ENCODE measurements at places on chromosomes 12 and 14.

DNA sequence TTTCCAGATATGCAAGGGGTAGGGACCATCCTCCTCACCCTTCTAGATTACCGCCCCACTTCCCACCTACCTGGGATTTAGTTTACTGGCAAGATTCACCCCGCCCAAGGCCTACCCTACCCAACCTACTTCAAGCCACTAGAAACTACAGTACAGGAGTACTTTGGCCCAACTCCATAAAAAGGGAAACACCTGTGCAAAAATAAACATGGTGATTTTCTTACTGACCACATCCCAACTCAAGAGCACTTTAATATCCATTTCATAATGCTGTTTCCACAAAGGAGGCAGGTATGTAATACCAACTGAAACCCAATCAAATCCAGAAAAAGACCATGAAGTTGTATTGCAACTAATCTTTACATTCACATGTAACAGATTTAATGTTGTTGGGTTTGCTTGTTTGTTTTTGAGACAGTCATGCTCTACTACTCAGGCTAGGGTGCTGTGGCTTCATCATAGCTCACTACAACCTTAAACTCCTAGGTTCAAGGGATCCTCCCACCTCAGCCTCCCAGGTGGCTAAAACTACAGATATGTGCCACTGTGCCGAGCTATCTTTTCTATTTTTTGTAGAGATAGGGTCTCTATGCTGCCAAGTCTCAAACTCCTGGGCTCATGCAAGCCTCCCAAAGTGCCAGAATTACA is 41.7 kb upstream of the RAP1B start:
- no peak for DNase-seq
- no peaks in the 10 kb centered on the region for H3K36me3 ChIP-seq
- H3K4me3 ChIP-seq = no peak overlapping the region
- H3K27ac ChIP-seq = no peak overlapping the region
- peaks cover 30% of the 10 kb centered on the region for H3K4me1 ChIP-seq

- peaks cover 6% of the 10 kb centered on the region for H3K4me1 ChIP-seq
- DNase-seq = no peak
- H3K27me3 ChIP-seq = peaks cover 5% of the 10 kb centered on the region
- no peaks in the 10 kb centered on the region for H3K36me3 ChIP-seq
- no peak overlapping the region for H3K4me3 ChIP-seq
- no peak overlapping the region for H3K27ac ChIP-seq
Observed at GRCh38 chr12:7645395-7646177, 20.1 kb downstream of the APOBEC1 start.

GRCh38 chr12:33724867-33725266 is 285.2 kb upstream of the SYT10 start:
- H3K4me1 ChIP-seq = no peaks in the 10 kb centered on the region
- DNase-seq = no peak
- no peaks in the 10 kb centered on the region for H3K27me3 ChIP-seq
- H3K27ac ChIP-seq = no peak overlapping the region
- no peaks in the 10 kb centered on the region for H3K36me3 ChIP-seq

DNA sequence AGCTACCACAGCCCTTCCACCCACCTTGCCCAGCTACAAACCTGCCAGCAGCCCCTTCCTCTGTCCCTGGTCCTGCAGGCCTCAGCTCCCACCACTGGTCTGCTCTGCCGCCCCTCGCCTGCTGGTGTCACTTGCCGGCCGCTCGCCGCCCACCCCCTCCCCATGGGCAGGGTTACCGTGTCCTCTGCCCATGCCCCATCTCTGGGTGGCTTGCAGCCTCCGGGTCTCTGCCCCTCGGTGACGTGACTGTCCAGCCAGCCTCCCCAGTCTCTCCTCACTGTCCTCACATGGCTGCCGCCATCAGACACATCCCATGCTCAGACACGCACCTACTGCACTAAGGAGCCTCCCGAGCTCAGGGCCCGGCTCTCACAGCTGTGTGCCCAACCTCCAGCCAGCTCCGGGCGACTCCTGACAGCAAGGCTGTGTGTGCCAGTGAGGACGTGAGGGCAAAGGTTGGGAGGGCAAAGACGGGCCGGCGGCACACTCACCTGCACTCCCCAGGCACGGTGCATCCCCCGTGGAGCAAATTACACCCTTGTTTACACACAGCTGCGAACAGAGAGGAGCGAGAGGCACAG is 13.4 kb downstream of the JAG2 start:
- H3K27me3 ChIP-seq = no peaks in the 10 kb centered on the region
- no peak overlapping the region for H3K4me3 ChIP-seq
- H3K36me3 ChIP-seq = no peaks in the 10 kb centered on the region
- no peak for DNase-seq
- H3K4me1 ChIP-seq = no peaks in the 10 kb centered on the region

GRCh38 chr14:93274055-93274806 is 58.6 kb downstream of the BTBD7 start:
- no peak overlapping the region for H3K4me3 ChIP-seq
- H3K27me3 ChIP-seq = no peaks in the 10 kb centered on the region
- H3K27ac ChIP-seq = no peak overlapping the region
- no peaks in the 10 kb centered on the region for H3K36me3 ChIP-seq
- DNase-seq = no peak
- peaks cover 3% of the 10 kb centered on the region for H3K4me1 ChIP-seq

- H3K36me3 ChIP-seq = peaks cover 30% of the 10 kb centered on the region
- H3K4me3 ChIP-seq = no peak overlapping the region
- DNase-seq = no peak
- H3K4me1 ChIP-seq = peaks cover 39% of the 10 kb centered on the region
- H3K27ac ChIP-seq = peak overlapping the region; percentile 65
Observed at GRCh38 chr14:96806836-96807235, 9.7 kb downstream of the VRK1 start.

GRCh38 chr14:56514663-56515371 is 64.8 kb upstream of the TMEM260 start:
- H3K27me3 ChIP-seq = peaks cover 6% of the 10 kb centered on the region
- H3K4me3 ChIP-seq = no peak overlapping the region

GRCh38 chr12:2215709-2216560 is 163.1 kb downstream of the CACNA1C start:
- H3K36me3 ChIP-seq = no peaks in the 10 kb centered on the region
- H3K27ac ChIP-seq = no peak overlapping the region
- H3K27me3 ChIP-seq = peaks cover 11% of the 10 kb centered on the region
- DNase-seq = no peak
- H3K4me1 ChIP-seq = no peaks in the 10 kb centered on the region
- no peak overlapping the region for H3K4me3 ChIP-seq

- H3K27me3 ChIP-seq = peaks cover 5% of the 10 kb centered on the region
- no peak overlapping the region for H3K4me3 ChIP-seq
- H3K36me3 ChIP-seq = no peaks in the 10 kb centered on the region
- H3K27ac ChIP-seq = no peak overlapping the region
- H3K4me1 ChIP-seq = peaks cover 1% of the 10 kb centered on the region
Observed at GRCh38 chr12:27361372-27361771, 28.7 kb downstream of the BMAL2 start.

- no peaks in the 10 kb centered on the region for H3K4me1 ChIP-seq
- no peaks in the 10 kb centered on the region for H3K27me3 ChIP-seq
Observed at GRCh38 chr12:106879612-106880011, 76.1 kb upstream of the TMEM263 start.

GRCh38 chr14:89373185-89373584 is 43.8 kb downstream of the FOXN3 start:
- H3K36me3 ChIP-seq = peaks cover 65% of the 10 kb centered on the region
- no peaks in the 10 kb centered on the region for H3K27me3 ChIP-seq
- no peak overlapping the region for H3K4me3 ChIP-seq
- no peak overlapping the region for H3K27ac ChIP-seq

- no peaks in the 10 kb centered on the region for H3K27me3 ChIP-seq
- no peak overlapping the region for H3K4me3 ChIP-seq
- no peaks in the 10 kb centered on the region for H3K36me3 ChIP-seq
- no peak overlapping the region for H3K27ac ChIP-seq
- H3K4me1 ChIP-seq = no peaks in the 10 kb centered on the region
- DNase-seq = no peak
Observed at GRCh38 chr12:58615576-58615975, 304.7 kb downstream of the LRIG3 start.

- no peak for DNase-seq
- no peak overlapping the region for H3K27ac ChIP-seq
- H3K4me3 ChIP-seq = no peak overlapping the region
- H3K36me3 ChIP-seq = no peaks in the 10 kb centered on the region
- no peaks in the 10 kb centered on the region for H3K27me3 ChIP-seq
Observed at GRCh38 chr12:79993106-79993862, 58.4 kb upstream of the PPP1R12A start.

- no peak for DNase-seq
- H3K27me3 ChIP-seq = no peaks in the 10 kb centered on the region
- no peak overlapping the region for H3K4me3 ChIP-seq
- H3K4me1 ChIP-seq = peaks cover 18% of the 10 kb centered on the region
- peaks cover 91% of the 10 kb centered on the region for H3K36me3 ChIP-seq
Observed at GRCh38 chr12:31970199-31970598, 11.0 kb downstream of the RESF1 start.

DNA sequence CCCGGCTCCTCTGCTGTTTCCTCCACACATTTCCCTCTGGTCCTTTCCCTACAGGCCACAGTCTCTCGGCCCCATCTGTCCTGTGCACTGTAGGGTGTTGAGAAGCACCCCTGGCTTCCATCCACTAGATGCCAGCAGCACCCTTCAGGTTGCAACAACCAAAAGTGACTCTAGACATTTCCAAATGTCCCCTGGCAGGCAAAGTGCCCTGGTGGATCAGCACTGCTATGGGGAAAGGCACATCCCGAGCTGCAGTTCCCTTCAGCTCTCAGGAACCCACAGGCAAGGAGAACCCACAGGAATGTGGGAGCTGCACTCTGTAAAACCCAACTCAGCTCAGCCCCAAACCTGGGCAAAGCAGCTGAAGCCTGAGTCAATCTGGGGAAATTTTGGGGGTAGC is 77.0 kb downstream of the RBM19 start:
- peaks cover 6% of the 10 kb centered on the region for H3K4me1 ChIP-seq
- no peak overlapping the region for H3K4me3 ChIP-seq
- DNase-seq = no peak
- H3K27ac ChIP-seq = no peak overlapping the region

- no peak overlapping the region for H3K4me3 ChIP-seq
- H3K36me3 ChIP-seq = peaks cover 11% of the 10 kb centered on the region
- no peak overlapping the region for H3K27ac ChIP-seq
Observed at GRCh38 chr12:104232609-104233280, 17.2 kb downstream of the TXNRD1 start.

DNA sequence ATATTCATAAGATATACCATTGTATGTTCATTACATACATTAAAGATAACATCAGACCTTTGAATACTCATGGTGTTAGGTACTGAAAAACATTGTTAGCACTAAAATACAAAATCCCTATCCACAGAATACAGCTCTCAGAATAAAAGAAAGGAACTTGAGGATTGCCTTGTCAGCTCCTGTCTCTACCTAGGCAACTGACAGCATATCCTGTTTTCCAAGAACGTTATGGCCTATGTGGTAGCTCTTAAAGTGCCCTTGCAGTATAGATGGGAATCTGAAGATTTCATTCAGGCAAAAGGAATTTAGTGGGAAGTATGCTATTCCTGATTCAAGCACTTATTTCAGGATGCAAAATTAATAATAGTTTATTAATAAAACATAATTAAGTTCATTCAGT is 1.8 kb upstream of the PPP1R12A start:
- peaks cover 3% of the 10 kb centered on the region for H3K36me3 ChIP-seq
- peaks cover 24% of the 10 kb centered on the region for H3K4me1 ChIP-seq
- H3K27me3 ChIP-seq = no peaks in the 10 kb centered on the region
- no peak overlapping the region for H3K27ac ChIP-seq

DNA sequence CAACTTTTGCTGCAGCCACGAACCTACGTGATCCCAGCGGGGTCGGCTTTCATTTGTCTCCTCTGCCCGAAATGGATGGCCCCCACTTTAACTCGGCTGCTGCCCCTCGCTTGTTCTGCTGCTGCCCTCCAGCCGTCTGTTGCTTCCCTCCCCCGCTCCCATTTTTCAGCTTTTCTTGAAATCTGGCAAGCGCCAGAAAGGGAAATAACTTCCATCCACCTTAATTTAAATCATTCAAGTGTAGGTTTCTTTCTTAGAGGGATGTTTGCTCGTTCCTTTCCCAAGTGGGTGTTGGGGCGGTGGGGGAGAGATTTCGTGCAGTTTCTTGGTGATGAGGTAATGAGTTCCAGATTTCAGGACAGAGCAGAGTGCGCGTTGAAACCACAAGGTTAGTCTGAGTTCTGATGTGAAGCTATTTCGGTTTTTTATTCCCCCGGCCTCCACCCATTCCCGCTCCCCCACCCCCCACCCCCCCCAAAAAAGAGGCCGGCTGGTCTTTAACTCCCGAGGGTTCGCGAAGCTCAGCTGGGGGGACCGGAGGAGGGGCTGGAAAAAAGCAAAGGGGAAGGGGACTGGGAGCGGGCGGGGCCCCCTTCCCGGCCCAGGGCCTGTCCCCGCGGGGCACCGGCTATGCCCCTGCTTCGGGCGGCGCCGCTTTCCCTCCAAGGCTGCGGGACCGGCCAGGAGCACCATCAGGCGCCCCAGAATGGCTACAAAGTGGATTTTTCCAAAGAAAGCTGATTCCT is 2.2 kb upstream of the ZFP36L1 start:
- no peak for DNase-seq
- H3K27me3 ChIP-seq = no peaks in the 10 kb centered on the region
- H3K4me3 ChIP-seq = peak overlapping the region; percentile 92
- H3K27ac ChIP-seq = peak overlapping the region; percentile 99
- H3K4me1 ChIP-seq = peaks cover 34% of the 10 kb centered on the region

GRCh38 chr12:14612898-14613445 is 45.3 kb upstream of the PLBD1 start:
- H3K27ac ChIP-seq = no peak overlapping the region
- DNase-seq = no peak
- H3K4me3 ChIP-seq = no peak overlapping the region
- no peaks in the 10 kb centered on the region for H3K27me3 ChIP-seq

GRCh38 chr12:6927379-6928021 is at the start of gene ATN1:
ATN1 (plus strand) TSS chr12:6927959; CDS start chr12:6934002, 6,043 bp downstream.
- H3K4me3 ChIP-seq = peak within 1 kb of the TSS; percentile 94
- DNase-seq = no peak
- peak within 1 kb of the TSS; percentile 91 for H3K27ac ChIP-seq
- peaks cover 58% of the 10 kb centered on the region for H3K4me1 ChIP-seq

DNA sequence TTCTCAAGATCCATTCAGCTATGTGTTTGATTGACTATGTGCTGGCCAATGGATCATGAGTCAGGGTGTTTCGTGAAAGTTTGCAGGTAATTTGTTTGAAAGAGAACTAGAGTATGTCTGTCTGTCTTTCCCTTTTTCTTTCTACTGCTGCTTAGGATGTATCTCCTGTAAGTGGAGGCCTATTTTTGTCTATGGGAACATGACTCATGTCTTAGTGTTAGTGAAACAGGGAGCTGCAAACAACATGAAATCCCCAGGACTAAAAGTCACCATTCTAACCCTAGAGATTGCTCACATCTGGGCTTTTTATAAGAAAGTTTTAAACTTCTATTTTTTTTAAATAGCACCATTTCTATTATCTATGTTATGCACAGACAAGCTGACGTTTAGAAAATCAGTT is 333.0 kb downstream of the CCER1 start:
- H3K36me3 ChIP-seq = no peaks in the 10 kb centered on the region
- H3K27ac ChIP-seq = no peak overlapping the region
- no peak for DNase-seq
- no peaks in the 10 kb centered on the region for H3K4me1 ChIP-seq
